8988T (cell line): ENCODE measurements at places on chromosomes 7 and 10.

GRCh38 chr7:146129296-146129695 lies 12.7 kb downstream of the CNTNAP2 start:
- DNase-seq: no peak

DNA sequence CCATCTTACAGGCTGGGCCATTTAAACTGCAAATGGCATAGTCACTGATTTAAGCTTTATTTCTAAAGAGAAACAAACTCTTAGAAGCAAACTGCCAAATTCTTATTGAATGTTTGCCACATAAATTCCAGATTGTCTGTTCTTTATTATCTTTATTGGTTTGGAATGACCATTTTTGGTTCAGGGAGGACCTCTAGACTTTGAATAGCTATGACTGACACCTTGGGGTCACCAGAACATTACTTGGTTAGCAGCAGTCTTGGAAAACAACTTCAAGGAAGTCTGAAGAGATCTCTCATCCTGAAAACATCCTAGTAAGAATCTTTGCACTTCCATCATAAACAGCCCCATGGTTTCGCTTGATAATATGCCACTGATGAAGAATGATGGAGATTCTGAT lies 197.1 kb downstream of the SUGCT start:
- DNase-seq: no peak

DNA sequence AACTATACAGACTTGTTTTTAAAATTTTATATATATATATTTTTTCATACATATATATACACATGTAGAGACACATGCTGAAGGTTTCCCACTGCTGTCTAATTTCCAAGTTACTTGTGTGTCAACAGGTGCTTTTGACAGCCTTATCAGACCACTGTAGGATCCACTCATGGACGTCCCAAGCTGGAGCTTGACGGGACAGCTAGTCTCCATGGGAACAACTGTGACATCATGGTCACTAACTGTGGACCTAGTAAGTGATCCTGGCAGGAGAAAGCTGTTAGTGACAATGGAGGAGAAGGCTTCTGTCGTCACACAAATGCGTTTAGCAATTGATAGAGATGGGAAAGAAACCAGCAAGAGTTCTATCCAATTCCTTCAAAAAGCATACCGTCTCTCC lies 60.2 kb upstream of the DDC start:
- DNase-seq: no peak

DNA sequence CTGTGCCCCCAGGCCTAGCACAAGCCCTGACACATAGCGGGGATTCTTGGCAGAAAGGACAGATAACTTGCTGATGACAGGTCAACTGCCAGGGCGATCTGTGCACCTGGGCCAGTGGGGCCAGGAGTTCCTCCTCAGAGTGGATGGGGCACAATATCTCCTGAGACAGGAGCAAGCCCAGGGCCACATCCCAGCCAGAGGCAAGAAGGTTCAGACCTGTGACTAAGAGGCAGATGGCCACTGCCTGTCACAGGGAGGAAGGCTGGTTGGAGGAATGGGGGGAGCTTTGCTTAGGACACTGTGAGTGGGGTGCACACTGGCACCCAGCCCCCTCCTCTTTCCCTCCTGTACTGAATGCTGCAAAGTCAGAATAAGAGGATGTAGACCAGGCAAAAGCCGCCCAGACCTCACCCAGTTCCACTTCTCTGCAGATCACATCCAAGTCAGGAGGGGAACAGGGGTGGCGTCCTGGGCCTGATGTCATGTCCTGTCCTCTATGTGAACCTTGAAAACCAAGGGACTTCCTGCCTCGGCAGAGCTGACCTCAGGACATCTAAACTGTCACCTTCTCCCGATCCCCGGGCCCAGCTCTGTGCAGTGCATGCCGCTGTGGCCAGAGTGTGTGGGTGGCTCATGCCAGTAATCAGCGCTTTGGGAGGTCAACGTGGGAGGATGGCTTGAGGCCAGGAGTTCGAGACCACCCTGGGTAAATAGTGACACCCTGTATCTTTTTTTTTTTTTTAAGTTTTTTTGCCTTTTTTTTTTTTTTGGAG lies 1.3 kb downstream of the GUSB start:
- DNase-seq: no peak

GRCh38 chr7:143321734-143322133 lies 5.8 kb downstream of the CLCN1 start:
- no peak for DNase-seq

DNA sequence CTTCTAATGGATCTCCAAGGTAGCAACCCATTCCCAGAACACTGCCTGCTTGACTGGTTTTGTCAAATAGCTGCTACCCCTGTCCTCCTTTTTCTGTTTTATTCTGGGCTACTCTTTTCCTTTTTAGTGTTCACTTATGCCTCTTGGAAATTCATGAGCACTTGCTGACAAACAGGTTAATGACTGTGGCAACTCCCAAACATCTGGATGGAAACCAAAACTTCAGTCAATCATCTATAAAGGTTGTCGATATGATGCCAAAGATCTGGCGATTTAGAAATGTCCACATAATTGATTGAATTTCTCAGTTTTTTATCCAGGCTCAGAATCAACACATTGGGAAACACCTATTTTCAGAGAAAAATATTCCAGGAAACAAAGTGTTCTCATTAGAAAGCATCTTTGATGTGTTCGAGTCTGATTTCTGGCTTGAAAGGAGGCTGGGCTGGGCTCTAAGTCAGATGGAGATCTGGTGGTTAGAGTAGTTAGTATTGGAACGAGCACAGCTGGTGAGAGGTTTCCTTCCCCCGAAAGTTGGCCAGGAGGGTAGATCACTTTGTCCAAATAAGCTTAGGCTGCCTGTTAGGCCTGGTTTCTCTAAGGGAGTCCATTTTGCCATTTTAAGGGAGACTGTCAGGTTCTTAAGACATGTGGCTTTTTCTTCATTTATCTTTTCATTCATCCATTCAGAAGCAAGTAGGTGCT lies 17.8 kb downstream of the PAX2 start:
- DNase-seq: no peak

DNA sequence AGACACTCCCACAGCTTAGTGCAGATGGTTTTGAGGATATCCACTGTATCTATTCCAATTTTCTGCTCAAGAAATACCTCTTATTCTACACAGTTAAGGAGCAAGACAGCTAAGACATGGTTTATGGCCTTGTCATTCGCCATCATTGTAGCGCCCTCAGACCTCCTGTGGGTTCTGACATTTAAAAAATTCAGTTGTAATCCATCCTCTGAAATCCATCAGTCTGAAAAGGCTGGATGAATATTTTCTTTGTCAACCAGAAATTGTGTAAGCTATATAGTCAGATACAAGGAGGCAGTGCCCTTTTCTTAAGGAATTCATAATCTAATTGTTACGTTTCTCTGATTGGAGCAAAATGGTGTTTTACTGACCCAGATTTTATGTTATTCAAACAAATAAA lies 353.6 kb downstream of the GALNT17 start:
- DNase-seq: no peak

DNA sequence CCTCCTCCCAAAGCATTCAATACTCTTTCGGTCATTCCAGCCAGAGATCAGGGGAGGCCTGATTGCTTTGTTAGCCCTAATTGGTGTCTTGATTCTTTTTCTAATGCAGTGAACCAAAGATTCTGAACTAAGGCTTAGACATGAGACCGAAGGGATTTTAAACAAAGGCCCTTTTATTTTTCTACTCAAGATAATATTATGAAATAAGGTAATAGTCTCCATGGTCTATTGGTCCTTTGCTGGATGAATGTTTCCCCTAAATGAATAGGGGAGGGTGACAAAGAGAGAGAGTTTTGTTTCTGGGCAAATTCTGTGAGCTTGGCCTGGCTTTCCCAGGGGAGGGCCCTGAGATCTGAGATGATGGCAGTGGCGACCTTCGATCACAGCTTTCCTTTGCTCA lies 449.1 kb downstream of the TYW1 start:
- DNase-seq: no peak

- no peak for DNase-seq
Measured at GRCh38 chr10:86657011-86657395, 2.7 kb downstream of the OPN4 start.
